ENCODE measurements at places on chromosomes 16 and 17. TPM values are rescaled to one million over a fixed set of nuclear protein-coding genes. Genes with fewer than 3 reads are reported as not detected.

DNA sequence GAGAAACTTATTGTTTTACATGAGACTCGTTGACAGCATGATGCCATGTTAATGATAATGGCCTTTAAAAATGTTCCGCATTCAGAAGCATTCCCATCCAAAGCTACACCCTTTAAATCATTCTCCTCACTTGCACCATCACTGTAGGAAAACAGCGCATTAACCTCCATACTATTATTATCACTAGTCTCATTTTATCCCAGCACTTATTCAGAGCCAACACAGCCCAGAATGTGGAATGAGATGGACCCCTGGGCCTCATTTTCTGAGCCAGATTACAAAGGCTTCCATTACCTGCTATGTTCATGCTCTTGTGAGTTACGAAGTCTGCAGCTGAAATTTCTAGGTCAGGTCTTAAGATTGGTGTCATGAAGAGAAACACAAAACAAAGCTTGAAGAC, 159.4 kb downstream of the HS3ST3A1 start:
- no peak for DNase-seq

- DNase-seq: peak; percentile 80
Measured at GRCh38 chr17:31321481-31321880, at the start of gene EVI2A. Gene EVI2A (minus strand): TSS chr17:31321622. CDS start chr17:31319013, 2,609 bp downstream.

DNA sequence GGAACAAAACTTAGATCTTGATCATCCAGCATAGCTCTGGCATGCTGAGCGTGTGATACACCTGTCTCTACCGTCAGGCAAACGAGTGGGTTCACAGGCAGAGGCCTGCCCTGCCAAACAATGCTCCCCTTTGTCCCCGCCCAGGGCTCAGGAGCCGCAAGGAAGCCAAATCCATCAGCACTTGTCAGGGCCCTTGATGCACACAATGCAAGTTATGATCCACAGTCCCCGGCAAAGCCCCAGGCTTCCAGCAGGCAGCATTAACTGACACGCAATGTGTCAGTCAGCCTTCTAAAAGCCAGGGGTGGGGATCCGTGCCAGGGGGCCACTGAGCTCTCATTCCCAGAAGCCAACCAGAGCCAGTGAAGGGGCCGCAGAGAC, 460.9 kb downstream of the SLC39A11 start:
- no peak for DNase-seq

- DNase-seq: peak; percentile 49
Measured at GRCh38 chr16:4682616-4683254, 10.6 kb upstream of the NUDT16L1 start.

GRCh38 chr17:34613064-34614019, 34.0 kb downstream of the TMEM132E start:
- DNase-seq: no peak

DNA sequence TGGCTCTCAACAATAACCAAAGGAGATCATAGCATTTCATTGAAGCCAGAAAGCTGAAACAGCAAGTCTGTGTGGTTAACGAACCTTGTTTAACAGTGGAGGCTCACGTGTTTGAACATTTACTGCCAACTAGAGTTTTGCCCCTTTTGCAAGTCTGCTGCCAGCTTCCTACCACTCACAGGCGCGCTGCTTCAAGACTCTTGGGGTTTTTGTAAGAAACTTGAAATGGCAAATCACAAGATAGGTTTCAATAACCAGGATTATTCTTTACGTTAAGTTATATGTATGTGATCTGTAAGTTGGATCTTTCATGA, 1.2 kb downstream of the SNTB2 start:
- DNase-seq: no peak

GRCh38 chr16:50645563-50646220, 35.4 kb downstream of the SNX20 start:
- no peak for DNase-seq

DNA sequence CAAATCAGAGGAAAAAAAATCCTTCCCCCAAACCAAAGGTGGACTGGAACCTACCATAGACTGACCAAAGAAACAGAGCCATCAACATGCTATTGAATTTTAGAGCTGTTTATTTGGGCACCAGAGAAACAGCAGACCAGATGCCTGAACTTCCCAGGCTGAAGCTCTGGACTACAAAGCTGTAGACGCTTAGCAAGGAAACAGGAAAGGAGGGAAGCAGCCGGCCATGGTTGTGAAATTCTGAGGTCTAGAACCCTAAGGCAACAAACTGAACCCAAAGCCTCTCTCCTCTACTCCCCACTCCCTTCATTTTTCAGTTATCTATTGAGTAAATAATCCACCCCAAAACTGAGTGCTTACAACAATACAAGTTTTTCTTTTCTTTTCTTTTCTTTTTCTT, 45.4 kb upstream of the MEIOC start:
- peak; percentile 24 for DNase-seq

DNA sequence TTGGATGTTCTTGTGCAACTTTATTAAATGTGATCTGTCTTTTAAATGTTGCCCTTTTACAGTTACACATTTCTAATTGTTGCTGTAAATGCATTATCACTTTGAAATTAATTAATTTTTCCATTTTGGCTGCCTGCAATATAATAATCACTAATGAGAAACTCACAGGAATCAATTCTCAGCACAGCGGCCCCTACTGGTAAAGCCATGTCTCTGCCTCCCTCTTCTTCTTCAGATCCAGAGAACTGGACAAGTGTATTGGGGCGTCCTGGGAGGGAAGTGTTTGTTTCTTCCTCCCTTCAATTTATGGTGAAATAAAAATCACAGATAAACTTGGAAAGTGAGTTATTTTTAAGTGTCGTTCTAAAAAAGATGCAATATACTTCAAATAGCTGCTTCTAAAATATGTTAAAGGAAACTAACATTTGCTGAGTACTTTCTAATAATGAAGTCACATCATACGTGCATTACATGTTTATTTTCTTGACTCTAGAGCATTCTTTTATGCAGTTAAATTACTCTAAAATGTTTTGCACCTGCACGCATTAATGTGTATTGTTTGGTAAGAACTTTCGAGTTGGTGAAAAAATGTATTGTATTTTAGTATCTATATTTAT, 338.0 kb downstream of the WWOX start:
- peak; percentile 45 for DNase-seq

DNA sequence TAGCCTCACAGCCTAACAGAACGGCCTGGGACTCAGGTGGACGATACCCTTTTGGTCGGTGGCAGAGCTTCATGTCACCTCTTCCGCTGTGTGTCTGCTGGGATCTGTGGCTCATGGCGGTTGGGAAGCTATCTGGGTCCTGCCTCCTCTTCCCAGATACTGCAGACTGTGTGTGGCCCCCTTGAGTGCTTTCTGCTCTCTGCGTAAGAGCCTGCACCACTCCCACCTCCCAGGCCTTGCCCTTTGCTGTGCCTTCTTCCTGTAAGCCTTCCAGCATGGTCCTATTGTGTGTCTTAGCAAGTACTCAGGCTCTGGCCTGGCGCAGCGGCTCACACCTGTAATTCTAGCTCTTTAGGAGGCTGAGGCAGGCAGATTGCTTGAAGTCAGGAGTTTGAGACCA, 17.5 kb upstream of the ADCY7 start:
- no peak for DNase-seq

DNA sequence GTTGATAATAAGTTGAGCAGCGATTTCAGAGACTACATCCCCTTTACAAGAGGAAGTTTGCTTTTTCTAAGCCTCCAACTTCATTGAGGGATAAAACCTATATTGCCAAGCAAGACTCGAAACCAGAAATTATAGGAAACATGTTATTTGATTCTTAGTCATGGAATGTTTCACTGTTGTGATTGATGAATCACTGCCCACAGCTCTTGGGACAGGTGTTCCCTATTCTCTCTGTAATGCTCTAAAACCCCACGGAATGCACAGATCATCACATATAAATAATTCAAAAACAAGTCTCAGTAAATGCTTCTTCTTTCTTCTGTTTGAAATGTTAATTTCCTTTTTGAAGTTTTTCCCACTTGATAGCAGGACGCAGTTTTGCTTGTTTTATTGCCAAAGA, 809.5 kb upstream of the GOT2 start:
- DNase-seq: peak; percentile 49

DNA sequence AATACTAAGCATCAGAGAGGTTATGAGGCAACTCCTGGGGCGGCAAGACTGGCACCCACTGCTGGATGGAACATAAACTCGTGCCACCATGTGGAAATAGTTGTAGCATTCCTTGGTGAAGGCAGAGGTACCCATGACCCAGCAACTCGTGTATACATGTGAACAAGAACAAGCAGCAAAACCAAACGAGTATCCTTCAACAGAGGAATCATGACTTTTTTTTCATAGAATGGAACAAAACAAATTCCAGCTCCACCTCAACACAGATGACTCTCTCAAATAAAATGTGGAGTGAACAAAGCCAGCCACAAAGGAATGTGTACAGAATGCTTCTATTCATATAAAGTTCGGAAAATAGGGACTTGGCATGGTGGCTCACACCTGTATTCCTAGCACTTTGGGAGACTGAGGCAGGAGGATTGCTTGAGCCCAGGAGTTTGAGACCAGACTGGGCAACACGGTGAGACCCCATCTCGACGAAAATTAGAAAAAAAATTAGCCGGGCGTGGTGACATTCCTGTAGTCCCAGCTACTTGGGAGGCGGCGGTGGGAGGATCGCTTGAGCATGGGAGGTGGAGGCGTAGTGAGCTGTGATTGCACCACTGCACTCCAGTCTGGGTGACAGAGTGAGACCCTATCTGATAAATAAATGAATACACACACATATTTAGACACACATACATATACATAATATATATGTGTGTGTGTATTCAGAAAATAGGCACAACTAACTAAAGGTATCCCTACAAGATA, 35.3 kb downstream of the B9D1 start:
- peak; percentile 77 for DNase-seq

DNA sequence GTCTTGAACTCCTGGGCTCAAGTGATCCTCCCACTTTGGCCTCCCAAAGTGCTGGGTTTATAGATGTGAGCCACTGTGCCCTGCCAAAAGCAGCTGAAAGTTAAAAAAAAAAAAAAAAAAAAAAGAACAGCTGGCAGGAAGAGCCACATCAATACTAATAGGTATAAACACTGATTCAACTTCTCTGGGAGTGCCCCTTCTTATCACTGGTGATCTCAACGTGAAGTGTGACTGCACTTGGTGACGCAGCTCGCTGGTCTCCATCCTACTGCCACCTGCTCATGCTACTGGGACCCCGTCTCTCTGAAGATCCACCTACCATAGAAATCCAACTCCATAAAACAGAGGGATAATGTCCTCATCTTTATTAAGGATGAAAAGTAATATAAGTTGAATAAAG, 40.8 kb downstream of the RNF157 start:
- DNase-seq: no peak

GRCh38 chr17:35184274-35184673, 9.9 kb downstream of the SLC35G3 start:
- no peak for DNase-seq

GRCh38 chr16:30372038-30372712, 1.9 kb upstream of the TBC1D10B start:
- DNase-seq: no peak

DNA sequence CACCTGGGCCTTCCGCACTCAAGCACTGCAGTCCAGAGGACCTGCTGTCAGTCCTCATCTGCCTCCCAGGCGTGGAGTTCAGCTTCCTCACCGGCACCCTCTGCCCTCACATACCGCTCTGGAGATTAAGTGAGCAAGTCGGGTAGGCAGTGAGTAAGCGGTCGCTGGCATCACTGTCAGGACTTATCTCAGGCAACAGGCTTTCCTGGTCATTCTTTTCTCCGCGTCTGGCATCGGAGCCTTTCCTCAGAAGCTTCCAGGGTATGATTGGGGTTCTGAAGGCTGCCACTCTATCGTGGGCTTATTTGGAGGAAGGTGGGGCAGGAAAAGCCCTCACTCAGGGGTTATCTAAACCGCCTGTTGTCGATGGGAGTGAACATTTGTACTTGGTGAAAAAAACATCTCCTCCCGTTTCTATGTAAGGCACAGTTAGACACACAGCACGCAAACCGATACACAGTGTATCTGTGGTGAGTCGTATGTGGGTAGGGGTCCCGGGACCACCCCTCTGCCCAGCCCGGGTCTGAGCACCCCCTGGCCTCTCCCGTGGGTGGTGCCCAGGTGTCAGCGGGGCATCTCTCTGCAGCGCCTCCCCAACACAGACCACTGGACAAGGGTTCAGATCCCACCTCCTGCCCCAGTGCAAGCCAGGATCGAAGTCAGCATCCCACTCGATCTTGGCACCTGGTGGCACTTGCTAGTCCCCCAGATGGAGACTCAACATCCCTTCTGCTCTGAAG, 92.5 kb upstream of the PLCG2 start:
- DNase-seq: no peak

DNA sequence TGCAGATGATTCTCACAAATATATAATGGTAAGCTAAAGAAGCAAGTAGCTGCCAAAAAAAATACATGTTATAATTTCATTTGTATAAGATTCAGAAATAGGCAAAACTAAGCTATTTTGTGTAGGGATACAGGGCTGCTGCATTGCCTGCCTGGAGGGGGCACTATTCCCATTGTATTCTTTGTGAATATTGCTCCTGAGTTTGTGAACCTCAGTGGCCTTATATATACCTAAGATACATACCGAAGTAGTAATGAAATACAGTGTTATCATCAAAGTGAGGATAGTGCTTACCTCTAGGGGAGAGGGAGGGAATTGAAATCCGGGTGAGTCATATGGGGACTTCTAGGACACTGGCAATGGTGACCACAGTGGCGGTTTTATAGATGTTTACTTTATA, 53.5 kb downstream of the C17orf58 start:
- DNase-seq: peak; percentile 15

GRCh38 chr16:14600164-14600563, 29.9 kb downstream of the PARN start:
- peak; percentile 27 for DNase-seq

DNA sequence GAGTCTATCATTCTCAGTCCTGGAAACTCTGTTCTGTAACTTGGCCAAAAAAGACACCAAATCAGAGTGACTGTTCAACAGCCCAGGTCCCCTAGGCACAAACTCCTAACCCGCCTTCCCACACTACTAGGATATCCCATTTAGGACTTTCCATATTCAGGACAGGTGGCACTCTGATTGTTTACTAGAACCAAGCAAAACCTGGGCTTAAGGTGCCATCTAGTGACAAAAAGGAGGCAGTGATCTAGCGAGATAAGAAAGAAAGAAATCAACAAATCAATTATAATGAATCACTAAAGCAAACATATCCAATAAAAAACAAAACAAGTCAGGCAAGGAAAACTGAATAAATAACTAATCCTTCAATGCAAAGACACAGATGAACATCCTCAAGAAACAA, 203.9 kb downstream of the CEP112 start:
- peak; percentile 57 for DNase-seq

TRAF4 gene
- total RNA-seq: 106 TPM

MPRIP gene
- total RNA-seq: 214 TPM

CDH16 gene
- 0.25 TPM for total RNA-seq

FBXO31 gene
- total RNA-seq: 43.2 TPM

SLC47A1 gene
- 1.1 TPM for total RNA-seq

PLA2G10 gene
- not detected for total RNA-seq

PERCC1 gene
- total RNA-seq: not detected

SNX20 gene
- total RNA-seq: not detected

TEKT5 gene
- total RNA-seq: not detected

SLC16A3 gene
- total RNA-seq: 350 TPM
